ENCODE measurements at places on chromosomes 13 and 19. TPM values are rescaled to one million over a fixed set of nuclear protein-coding genes. Genes with fewer than 3 reads are reported as not detected.

Gene SPART
- total RNA-seq = 110 TPM

Gene ARL11
- not detected for total RNA-seq

Gene IFNL1
- not detected for total RNA-seq

Gene PNPLA6
- 20.0 TPM for total RNA-seq

GRCh38 chr19:1513499-1514294 lies 878 bp upstream of the ADAMTSL5 start:
- DNase-seq = peak; percentile 53

GRCh38 chr19:39133431-39134270 lies 8.1 kb downstream of the PAK4 start:
- DNase-seq = no peak

- no peak for DNase-seq
These were observed 17.7 kb downstream of the POLRMT start for GRCh38 chr19:615619-616018.

Gene PODNL1
- under 0.01 TPM for total RNA-seq

DNA sequence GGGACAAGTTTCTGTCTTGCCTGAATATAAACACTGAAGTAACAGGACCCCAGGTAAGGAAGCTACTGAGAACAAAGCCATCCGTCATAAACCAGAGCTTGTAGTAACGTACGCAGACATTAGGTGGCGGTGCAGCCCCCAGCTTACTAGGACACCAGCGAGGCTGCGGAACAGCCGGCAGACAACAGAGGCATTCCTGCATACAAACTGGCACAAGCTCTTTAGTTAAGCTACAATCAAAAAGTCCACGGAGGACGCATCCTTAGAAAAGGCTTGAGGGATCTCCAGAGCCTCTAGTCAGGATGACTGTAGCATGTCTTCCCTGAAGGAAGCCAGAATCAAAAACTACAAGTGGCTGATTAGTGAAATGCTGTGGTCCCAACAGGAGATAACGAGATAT lies 26.2 kb downstream of the ZNF160 start:
- DNase-seq = peak; percentile 28

DNA sequence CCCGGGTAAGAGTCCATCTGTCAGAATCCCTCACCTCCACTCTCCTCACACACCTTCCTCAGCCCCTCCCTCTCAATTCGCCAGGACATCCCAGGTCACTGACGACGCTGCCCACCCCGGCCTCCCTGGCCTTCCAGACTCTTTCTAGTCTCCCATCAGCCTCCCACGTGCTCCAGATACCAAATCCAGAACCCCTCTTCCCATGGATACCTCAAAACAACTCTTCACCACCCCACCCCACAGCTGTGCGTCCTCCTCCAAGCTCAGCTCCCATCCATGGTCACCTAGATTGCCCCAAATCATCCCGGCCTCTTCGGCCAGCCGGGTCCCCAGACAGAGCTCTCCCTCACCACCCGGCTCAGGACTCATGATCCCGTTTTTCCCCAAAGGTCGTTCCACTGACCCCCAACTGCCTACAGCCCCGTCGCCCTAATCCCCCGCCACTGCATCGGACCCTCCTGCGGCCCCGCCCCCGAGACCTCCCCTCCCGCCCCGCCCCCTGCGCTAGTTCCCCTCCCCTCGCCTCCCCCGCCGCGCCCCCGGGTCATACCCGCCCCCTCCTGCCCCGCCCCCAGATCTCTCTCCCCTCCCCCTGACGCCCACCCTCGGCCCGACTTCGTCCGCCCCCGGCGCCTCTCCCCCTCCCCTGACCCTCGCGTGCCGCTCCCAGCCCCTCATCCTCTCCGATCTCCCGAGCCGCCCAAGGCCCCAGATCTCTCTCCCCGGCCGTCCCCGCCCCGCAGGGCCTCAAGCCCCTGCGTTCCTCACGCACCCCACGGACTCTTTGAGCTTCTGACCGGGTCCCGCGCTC lies 546 bp downstream of the UBXN6 start:
- DNase-seq = peak; percentile 56

GRCh38 chr19:54168174-54168917 lies 4.6 kb downstream of the TMC4 start:
- DNase-seq = peak; percentile 73

DNA sequence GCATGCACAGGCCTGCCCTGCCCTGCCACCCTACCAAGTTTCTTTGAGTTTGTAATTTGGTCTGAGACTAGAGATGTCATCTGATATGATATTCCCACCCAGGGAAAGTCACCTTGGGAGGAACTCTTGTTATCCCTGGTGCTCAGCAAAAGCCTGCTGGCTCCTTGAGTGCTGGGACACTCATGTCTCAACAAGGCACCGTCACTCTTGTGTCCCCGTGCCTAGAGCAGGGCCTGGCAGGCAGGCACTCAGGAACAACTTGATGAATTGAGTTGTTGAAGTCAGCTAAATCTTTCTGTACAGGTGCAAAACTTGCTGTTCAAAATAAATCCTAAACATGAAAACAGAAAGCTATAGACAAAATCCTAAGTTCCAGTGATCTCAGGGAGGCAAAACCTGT lies 345.4 kb downstream of the KCNRG start:
- no peak for DNase-seq

- DNase-seq = no peak
These were observed 13.9 kb downstream of the NFIX start for GRCh38 chr19:13008926-13009787.

Gene MBD3L2
- total RNA-seq = not detected

DNA sequence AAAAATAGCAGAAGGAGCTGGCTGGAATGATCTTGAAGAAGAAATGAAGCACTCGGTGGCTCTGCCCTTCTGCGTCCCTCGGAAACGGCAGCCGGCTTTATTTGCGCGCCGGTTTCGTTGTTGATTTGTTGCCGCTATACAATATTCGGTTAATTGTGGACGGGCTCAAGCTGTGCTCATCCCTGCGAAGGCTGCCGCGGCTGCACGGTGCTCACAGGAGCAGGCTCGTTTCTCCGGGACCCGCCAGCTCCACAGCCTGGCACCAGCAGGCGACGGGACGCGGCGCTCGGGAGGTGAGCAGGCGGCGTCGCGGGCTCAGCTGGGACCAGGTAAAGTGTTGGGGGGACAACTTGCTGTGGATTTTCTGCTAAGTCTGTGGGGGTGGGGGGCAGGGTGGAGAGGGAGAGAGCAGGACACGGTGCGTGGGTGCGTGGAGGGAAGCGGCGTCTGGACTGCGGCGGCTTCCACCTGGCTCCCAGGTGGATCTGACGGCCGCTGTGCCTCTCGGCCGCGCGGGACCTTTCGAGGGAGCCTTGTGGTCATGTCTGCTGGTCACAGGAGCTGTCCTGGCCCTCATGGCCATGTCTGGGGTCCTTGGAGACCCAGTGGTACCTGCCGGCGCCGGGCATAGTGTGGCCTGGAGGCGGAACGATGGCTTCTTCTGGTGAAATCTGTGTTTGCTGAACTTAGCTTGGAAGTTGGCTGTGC lies 90.9 kb downstream of the TEX29 start:
- no peak for DNase-seq

Gene MAST1
- 0.28 TPM for total RNA-seq

Gene KLK5
- not detected for total RNA-seq
